ENCODE measurements at places on chromosomes 6 and 20.

GRCh38 chr6:81894788-81895271 lies 142.3 kb upstream of the TENT5A start:
- no peaks in the 10 kb centered on the region for H3K36me3 ChIP-seq
- H3K4me1 ChIP-seq: no peaks in the 10 kb centered on the region
- no peaks in the 10 kb centered on the region for H3K27me3 ChIP-seq
- no peak overlapping the region for H3K4me3 ChIP-seq
- DNase-seq: no peak
- no peak overlapping the region for H3K27ac ChIP-seq

DNA sequence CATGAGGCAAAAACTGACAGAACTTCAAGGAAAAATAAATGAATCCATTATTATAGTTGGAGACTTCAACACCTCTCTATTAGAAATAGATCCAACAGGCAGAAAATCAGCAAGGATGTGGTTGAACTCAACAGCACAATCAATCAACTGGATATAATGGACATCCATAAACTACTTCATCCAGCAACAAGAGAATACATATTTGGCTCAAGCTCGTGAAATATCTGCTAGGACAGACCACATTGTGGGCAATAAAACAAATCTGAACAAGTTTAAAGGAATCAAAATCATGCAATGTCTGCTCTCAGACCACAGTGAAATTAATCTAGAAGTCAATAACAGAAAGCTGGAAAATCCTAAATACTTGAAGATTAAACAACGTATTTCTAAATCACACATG lies 362.6 kb downstream of the CD109 start:
- H3K36me3 ChIP-seq: no peaks in the 10 kb centered on the region
- H3K27ac ChIP-seq: no peak overlapping the region
- H3K4me3 ChIP-seq: no peak overlapping the region
- DNase-seq: no peak
- H3K27me3 ChIP-seq: no peaks in the 10 kb centered on the region

DNA sequence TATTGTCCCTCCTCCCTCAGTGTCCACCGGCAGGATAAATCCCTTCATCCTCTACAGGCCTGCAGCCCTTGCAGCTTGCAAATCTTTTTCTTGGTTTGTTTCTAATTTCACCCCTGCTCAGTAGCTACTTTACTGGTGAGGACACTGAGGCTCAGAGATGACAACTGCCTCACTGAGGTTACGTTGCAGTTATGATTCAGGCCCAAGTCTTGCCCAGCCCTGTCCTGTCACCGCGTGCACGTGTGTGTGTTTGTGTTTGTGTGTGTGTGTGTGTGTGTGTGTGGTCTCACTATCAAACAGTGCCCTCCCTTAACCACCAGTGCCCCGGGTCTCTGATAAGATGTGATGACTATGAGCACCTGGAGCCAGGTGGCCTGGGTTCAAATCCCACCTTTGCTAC lies 21.1 kb downstream of the FAM110A start:
- H3K27ac ChIP-seq: peak overlapping the region; percentile 20
- peaks cover 70% of the 10 kb centered on the region for H3K4me1 ChIP-seq
- no peak for DNase-seq

GRCh38 chr20:37525810-37526209 lies 1.9 kb downstream of the BLCAP start:
- no peak for DNase-seq
- no peaks in the 10 kb centered on the region for H3K27me3 ChIP-seq
- H3K27ac ChIP-seq: no peak overlapping the region

DNA sequence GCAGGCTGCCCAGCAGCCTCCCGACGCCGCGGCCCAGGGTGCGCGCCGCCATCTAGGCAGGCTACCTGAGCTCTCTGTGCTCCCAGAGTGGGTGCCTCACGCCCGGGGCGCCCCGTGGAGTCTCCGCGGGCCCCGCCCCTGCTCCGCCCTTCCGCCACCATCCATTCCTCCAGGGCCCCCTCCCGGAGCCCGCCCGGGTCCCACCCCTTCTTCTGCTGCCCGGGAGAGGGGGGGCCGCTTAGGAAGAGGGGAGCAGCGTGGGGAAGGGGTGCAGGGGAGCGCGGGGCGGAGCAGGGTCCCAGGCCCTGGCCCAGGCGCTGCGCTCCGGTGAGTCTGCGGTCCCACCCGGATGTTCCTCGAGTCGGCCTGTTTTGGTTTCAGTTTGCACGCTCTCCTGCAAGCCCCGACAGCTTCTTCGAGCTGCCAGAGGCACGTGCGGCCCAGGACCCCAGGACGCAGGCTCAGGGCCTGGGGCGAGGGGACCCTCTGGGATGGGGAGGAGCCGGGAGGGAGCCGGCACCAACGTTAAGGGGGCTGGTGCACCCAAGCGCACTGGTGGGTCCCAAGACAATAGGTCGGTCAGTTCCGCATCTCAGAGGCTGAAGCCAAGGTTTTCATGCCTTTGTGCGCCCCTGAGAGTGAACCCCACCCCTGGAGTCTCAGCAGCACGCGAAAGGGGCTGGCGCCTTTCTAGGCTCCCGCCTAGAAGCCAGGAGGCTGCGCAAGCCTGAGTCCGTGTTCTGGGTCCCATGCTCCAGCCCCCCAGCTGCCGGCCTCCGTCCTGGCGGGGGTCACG lies at the start of gene ACSS1:
TSS of gene ACSS1 (minus strand) at position 89 of the 796 bp plus-strand sequence. CDS start at position 52, 37 bp downstream.
- peaks cover 49% of the 10 kb centered on the region for H3K4me1 ChIP-seq
- no peaks in the 10 kb centered on the region for H3K27me3 ChIP-seq
- DNase-seq: peak; percentile 85
- H3K27ac ChIP-seq: peak within 1 kb of the TSS; percentile 89
- peaks cover 9% of the 10 kb centered on the region for H3K36me3 ChIP-seq
- H3K4me3 ChIP-seq: peak within 1 kb of the TSS; percentile 82

GRCh38 chr6:168238159-168238909 lies 81.2 kb downstream of the DACT2 start:
- no peak overlapping the region for H3K4me3 ChIP-seq
- DNase-seq: no peak
- H3K4me1 ChIP-seq: peaks cover 3% of the 10 kb centered on the region
- H3K27me3 ChIP-seq: peaks cover 17% of the 10 kb centered on the region
- no peaks in the 10 kb centered on the region for H3K36me3 ChIP-seq

DNA sequence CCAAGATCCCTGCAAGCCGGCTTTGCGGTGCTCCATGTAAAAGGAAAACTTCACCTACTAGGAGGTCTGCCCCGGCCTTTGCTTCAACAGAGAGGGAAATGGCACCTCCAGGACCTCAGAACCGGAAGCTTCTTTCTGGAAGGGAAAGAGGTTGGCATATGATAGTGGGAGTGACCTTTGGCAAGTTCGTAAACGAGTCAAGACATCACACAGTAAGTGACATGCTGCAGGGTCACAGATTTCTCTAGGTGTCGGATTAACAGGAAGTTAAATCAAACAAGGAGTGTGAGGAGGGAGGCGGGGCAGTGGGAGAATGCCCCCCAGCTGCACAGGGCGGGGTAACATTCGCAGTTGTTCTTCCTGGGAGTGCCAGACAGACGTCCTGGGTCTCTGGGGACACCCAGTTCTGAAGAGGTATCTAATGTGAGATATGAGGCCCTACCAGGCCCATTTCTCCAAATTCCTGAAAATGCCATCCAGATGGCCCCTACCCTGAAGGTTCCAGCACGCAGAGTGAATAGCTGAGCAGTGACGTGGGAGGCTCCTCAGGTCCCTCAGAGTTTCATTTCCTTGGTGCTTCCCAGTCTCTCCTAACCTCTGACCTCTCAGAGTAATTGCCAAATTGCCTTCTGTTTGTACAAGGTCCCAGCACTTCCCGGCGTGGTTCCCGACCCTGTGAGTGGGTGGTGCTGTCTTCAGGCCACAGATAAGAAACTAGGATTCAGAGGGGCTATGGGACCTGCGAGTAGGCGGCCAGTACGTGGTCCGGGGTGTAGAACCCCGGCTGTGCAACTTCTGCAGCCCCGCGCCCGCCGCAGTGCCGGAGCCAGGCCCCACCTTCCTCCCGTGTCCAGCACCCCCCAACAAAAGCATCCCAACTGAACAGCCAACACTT lies 1.9 kb downstream of the RRBP1 start:
- peaks cover 16% of the 10 kb centered on the region for H3K27me3 ChIP-seq
- H3K4me3 ChIP-seq: peak overlapping the region; percentile 77
- peaks cover 33% of the 10 kb centered on the region for H3K36me3 ChIP-seq
- peak overlapping the region; percentile 79 for H3K27ac ChIP-seq
- H3K4me1 ChIP-seq: peaks cover 26% of the 10 kb centered on the region

DNA sequence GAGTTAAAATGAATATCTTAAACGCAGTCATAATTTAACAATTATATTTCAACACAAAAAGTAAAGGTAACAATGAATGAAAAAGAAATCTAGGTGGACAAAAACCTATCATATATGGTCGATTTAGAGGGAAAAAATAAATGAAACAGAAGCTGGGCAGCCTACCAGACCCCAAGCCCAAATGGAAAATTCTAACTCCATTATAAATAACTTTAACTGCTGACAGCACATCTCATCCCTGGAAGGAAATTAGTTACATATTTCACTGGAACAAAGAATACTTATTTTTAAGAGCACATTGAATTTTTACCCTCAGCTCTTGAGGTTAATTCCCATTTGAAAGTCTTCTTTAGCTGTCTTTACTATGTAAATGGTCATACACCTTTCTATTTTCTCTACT lies 39.1 kb downstream of the COL12A1 start:
- no peak overlapping the region for H3K4me3 ChIP-seq
- no peak for DNase-seq

DNA sequence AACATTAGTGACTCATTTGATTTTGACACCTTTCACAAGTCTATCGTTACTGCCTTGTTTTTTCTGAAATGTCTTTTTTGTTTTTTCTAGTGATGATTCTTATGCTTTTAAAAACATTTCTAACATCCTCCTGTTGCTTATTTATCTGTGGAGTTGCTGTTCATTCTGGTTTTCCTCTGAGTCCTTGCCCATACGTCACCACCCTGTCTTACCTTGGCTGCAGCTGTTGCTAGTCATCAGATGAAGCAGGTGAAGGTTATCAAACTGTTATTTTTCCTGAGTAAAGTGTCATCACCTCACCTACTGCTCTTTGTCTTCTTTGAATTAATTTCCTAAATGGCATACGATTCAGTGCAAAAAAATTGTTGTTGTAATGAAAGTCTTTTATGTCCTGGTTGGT lies 376.6 kb downstream of the GRIK2 start:
- H3K27ac ChIP-seq: no peak overlapping the region
- H3K4me3 ChIP-seq: no peak overlapping the region
- H3K36me3 ChIP-seq: no peaks in the 10 kb centered on the region

DNA sequence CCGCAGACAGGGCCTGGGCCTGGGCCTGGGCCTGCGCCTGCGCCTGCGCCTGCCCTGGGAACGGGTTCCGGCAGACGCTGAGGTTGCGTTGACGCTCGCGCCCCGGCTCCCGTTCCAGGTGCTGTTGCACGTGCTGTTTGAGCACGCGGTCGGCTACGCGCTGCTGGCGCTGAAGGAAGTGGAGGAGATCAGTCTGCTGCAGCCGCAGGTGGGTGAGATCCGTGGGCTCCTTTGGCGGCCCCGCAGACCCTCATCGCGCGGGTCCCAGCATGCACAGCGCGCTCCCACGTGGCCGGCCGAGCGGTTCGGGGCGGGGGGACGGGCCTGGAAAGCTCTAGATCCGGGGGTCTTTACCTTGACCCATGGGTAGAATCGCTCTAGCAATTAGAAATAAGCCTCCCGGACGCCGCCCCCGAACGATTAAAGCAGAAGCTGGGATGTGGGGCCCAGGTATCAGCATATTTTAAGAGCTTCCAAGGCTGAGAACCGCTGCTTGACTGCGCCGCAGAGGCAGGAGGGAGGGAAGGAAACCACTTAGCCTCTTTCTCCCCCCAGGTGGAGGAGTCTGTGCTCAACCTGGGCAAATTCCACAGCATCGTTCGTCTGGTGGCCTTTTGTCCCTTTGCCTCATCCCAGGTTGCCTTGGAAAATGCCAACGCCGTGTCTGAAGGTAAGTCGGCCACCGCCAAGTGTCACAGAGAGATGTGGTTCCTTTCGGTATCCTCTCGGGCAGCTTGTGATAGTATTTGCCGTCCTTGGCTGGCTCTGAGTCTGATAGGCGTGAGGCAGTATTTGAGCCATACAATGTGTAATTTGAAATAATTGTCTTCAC lies 508 bp downstream of the NOP56 start:
- H3K27ac ChIP-seq: peak overlapping the region; percentile 96
- no peaks in the 10 kb centered on the region for H3K27me3 ChIP-seq
- DNase-seq: no peak
- peaks cover 50% of the 10 kb centered on the region for H3K4me1 ChIP-seq
- H3K36me3 ChIP-seq: peaks cover 68% of the 10 kb centered on the region
- H3K4me3 ChIP-seq: peak overlapping the region; percentile 91

- no peak overlapping the region for H3K4me3 ChIP-seq
- peaks cover 24% of the 10 kb centered on the region for H3K27me3 ChIP-seq
- no peak overlapping the region for H3K27ac ChIP-seq
- no peaks in the 10 kb centered on the region for H3K4me1 ChIP-seq
- DNase-seq: no peak
These were observed 176.4 kb upstream of the RREB1 start for GRCh38 chr6:6931071-6932025.

DNA sequence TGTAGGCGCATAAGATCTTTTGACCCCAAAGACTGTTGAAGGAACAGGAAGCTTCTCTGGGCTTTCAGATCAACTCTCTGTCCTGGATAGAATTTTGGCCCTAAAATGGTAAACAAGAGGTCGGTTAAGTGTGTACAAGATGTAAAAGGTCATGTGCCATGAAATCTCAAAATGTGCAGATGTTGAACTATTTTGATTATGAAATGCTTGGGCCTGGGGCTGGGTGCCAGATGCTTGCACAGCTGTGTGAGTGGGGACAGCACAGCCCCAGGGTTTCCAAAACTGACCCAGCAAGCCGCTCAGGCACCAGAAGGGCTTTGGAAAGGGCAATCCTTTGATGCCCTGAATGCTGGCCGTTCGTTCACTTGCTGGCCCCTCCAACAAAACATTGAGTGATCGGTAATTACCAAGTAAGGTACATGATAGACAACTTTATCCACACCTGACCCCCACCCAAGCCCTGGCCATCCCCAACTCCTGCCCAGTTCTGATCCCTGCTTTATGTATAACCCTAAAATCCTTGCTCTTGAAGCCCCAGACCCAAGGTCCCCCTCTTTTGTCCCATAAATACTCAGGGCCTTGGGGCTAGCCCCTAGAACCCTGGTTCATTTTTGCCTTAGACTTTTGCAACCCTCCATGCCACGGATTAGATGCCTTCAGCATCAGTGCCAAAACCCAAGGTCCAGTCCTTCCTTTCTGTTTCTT lies 1.9 kb downstream of the TMEM239 start:
- H3K27me3 ChIP-seq: peaks cover 23% of the 10 kb centered on the region
- no peak for DNase-seq
- H3K4me1 ChIP-seq: peaks cover 19% of the 10 kb centered on the region
- H3K4me3 ChIP-seq: no peak overlapping the region
- H3K27ac ChIP-seq: no peak overlapping the region
- H3K36me3 ChIP-seq: no peaks in the 10 kb centered on the region

- DNase-seq: no peak
- H3K36me3 ChIP-seq: no peaks in the 10 kb centered on the region
- no peak overlapping the region for H3K27ac ChIP-seq
- peaks cover 6% of the 10 kb centered on the region for H3K27me3 ChIP-seq
- no peaks in the 10 kb centered on the region for H3K4me1 ChIP-seq
- no peak overlapping the region for H3K4me3 ChIP-seq
These were observed 103.5 kb upstream of the AKAP12 start for GRCh38 chr6:151136141-151136755.

- no peaks in the 10 kb centered on the region for H3K36me3 ChIP-seq
- H3K27me3 ChIP-seq: no peaks in the 10 kb centered on the region
- DNase-seq: peak; percentile 62
- H3K27ac ChIP-seq: peak overlapping the region; percentile 92
These were observed 98.4 kb upstream of the DUSP22 start for GRCh38 chr6:193773-194310.

Measured in activated T-cell treated with anti-CD3 and anti-CD28 coated beads, Interleukin-2, amount 50 U/mL, for 24 hours (primary cell).